Activated CD4-positive, alpha-beta T cell treated with anti-CD3 and anti-CD28 coated beads for 36 hours (primary cell): ENCODE measurements at places on chromosomes 4 and X.

DNA sequence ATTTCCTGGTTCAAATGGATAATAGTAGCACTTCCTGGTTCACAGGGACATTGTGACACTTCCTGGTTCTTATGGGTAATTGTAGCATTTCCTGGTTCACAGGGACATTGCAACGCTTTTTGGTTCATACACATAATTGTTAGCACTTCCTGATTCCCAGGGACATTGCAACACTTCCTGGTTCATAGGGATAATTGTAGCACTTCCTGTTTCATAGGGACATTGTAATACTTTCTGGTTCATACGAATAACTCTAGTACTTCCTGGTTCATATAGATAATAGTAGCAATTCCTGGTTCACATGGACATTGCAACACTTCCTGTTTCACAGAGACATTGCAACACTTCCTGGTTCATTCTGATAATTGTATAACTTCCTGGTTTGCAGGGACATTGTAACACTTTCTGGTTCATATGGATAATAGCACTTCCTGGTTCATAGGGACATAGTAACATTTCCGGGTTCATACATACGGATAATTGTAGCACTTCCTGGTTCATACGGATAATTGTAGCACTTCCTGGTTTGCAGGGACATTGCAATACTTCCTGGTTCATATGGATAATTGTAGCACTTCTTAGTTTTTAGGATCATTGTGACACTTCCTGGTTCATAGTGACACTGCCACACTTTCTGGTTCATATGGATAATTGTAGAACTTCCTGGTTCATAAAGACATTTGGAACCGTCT lies 61.6 kb upstream of the CD99 start:
- DNase-seq: no peak

DNA sequence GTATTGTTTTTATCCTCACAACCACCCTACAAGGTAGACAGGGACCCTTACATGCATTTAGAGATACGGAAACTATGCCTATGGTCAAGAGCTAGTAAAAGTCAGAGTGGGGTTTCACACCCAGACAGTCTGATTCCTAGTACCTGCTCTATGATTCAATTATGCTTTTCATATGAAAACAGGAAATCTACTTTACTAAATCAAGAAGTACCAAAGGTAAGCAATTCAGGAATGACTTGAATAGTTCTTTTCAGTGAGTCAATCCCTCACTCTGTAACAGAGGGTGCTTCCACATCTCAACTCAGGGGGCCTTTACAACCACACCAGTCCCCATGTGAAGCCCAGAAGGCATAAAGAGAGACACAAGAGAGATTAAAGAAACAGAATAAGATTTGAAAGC lies 191.4 kb downstream of the PPP3CA start:
- DNase-seq: peak; percentile 32

- no peak for DNase-seq
Measured at GRCh38 chr4:169098054-169098497, 88.0 kb upstream of the CBR4 start.

DNA sequence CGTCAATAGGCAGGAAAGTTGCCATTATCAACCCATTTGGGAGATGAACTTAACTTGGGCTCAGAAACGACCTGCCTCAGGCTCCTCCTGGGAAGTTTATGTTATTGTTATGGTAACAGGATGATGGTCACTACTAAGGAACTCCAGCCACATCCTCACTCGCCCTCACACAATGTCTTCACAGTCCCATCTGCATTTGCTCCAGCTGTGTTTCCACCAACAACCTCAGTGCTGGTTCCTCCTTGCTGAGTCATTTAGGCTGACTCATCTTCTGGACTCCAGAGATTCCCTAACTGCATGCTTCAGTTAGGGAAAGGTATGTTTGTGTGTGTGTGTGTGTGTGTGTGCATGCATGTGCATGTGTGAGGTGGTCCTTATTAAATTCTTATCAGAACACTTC lies 293.4 kb upstream of the BOD1L1 start:
- DNase-seq: no peak

DNA sequence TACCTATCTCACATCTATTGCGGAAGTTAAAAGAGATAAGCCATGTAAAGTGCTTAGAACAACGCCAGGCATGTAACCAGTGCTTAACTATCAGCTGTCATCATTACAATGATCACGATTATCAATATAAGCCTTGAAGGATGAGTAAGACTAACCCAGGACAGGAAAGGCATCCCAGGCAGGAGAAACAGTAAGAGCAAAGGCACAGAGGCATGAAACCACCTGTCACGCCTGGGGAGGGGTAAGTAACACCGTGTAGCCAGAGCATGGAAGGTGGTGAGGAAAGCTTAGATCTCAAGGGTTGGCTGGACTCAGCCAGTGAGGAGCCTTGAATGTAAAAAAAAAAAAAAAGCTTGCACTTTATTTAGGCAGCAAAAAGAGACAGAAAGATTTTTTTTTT lies 71.7 kb upstream of the NOCT start:
- no peak for DNase-seq

DNA sequence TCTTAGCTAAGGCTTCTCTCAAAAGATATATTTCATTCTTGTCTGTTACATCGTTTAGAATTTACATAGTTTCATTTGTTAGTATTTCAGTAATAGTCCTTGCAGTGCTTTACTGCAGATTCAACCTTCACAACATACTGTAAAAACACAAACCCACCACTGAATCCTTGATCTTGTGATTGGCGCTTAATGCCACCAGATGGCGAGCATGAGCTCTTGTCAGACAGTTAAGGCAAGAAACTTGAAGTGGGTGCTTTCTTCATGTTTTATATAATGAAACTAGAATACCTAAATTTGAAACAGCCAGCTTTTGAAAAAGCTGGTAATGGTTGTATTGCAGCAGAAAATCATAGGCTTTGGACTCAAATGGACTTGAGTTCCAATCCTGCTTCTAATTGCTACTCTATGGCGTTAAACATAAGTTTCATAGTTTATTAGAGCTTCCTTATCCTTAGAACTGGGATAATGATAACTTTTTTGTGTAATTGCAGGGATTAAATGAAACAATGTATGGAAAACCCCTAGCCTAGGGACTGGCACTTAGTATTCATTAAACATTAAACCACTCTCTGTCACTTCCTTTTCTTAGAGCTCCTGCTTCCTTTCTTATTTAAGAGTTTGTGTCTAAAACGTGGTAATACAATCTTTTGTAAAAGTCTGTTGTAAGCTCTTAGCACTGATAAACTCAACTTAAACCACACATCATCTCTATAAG lies 95.1 kb downstream of the USP9X start:
- DNase-seq: peak; percentile 63

GRCh38 chr4:723751-724530 lies 18.3 kb downstream of the PCGF3 start:
- DNase-seq: no peak

DNA sequence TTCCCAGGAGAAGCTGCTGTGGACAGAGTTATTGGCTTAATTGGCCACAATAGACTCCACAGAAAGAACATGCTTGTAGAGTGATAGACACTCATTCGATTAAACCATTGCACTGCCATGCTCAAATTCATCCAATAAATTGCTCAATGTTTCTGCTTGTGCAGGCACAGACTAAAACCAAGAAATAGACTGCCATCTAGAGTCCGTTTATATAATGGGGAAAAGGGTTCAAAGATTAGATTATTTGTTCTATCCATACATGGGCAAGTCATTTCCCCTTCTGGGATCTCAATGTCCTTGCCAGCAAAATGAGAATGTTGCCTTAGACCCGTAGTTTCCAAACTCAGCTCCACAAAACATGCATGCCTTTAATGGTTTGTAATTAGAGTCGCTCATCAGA lies 8.7 kb downstream of the SMIM10 start:
- no peak for DNase-seq

- no peak for DNase-seq
Measured at GRCh38 chr4:24988776-24989175, 42.0 kb downstream of the LGI2 start.

- no peak for DNase-seq
Measured at GRCh38 chr4:138188406-138189084, 53.6 kb downstream of the SLC7A11 start.

DNA sequence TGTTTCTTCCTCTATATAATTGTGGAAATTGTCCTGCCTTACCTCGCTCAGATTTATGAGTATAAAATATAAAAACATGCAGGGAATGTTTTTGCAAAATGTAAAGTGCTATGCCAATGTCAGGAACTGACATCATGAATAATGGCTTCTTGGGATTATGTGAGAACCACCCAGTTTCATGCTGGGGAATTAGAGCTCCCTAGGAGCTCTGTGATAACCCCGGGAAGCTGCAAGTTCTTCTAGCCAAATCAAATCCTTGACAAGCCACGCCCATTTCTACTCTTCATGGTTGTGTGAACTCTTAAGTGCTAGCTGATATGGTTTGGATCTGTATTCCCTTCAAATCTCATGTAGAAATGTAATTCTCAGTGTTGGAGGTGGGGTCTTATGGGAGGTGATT lies 85.9 kb upstream of the PAK3 start:
- no peak for DNase-seq

DNA sequence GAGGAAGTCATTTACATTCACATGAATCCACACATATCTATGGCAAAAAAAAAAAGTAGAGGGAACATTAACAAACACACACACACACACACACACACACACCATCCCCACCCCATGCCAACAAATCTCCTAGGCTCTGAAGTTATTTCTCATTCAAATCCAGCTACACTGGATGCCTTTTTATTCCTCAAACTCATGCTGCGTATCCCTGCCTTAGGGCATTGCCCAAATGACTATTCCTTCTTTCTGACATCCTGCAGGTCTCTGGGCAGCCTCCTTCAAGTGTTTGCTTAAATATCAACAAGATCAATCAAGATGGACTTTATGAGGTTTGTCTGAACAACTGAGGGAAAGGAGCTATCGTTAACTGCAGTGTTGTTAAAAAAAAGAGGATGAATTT lies 106.5 kb upstream of the FAM9A start:
- DNase-seq: no peak

GRCh38 chr4:832536-832935 lies 6.6 kb upstream of the CPLX1 start:
- no peak for DNase-seq

- peak; percentile 25 for DNase-seq
Measured at GRCh38 chrX:155216940-155217440, 730 bp downstream of the VBP1 start.

- DNase-seq: peak; percentile 90
Measured at GRCh38 chr4:113682730-113683537, 78.6 kb downstream of the CAMK2D start.

GRCh38 chrX:150897421-150898320 lies 797 bp downstream of the CD99L2 start:
- DNase-seq: peak; percentile 70

- no peak for DNase-seq
Measured at GRCh38 chr4:10671799-10672198, 12.8 kb downstream of the CLNK start.

DNA sequence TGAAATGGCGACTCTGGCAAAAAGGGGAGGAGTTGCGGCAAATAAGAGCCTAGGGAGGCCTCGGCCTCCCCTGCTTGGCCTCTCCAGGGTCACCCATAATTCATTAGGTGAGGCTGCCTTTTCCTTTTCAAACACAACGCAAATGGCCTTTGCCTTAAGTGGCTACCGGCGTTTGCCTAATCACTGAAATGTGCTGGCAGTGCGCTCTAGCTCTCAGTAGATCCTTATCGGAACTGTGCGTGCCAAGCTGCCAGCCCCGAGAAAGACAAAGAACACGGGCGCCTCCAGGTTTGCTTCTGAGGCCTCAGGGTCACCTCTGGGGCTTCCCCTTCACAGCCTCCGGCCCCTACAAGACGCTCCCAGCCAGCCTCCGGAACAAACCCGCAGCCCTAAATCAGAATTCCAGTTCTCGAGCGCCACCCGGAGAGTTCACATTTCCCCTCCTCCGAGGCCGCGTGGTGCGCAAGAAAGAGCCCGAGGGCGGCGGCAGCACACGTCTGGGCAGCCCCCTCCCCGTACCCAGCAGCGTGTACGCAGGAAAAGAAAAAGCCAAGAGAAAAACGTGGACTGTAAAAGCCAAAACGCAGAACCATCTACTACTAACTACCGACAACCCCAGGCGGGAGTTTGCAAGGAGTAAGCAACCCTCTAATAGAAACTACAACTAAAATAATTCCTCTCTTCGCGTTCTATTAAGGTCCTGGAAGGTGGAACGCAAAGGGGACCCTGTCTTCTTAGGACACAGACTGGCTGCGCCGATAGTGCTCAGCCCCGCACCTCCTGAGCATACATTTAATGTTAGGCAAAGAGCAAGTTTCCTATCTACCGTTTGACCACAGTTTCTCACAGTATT lies 76.5 kb upstream of the BCOR start:
- DNase-seq: peak; percentile 82

GRCh38 chr4:151324124-151324751 lies 1.2 kb downstream of the SH3D19 start:
- DNase-seq: no peak

- DNase-seq: no peak
Measured at GRCh38 chrX:118215346-118215745, 98.7 kb upstream of the KLHL13 start.

DNA sequence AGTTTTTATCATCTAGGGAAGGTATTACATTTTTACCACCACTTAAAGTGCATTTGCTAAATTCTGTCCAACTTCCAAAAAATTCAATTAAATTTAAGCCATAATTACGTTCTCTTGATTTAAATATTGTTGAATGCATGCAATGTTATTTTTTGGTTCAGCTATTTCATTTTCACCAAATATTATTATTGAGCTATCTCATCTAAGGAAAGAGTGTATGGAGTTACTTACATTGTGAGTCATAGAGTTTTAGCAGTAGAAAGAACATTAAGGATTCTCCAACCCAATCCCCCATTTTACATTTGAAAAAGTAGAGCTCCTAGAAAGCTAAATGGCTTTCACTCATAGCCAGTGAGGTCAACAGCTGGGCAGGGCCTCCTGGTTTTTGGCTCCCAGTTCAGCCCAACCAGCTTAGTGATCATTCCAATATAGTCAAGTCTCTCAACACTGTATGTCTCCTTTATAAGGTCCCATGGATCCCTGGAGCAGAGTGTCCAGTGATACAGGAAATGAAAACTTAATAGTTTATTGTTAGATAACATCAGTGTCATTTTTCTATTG lies 60.5 kb downstream of the NDNF start:
- no peak for DNase-seq

DNA sequence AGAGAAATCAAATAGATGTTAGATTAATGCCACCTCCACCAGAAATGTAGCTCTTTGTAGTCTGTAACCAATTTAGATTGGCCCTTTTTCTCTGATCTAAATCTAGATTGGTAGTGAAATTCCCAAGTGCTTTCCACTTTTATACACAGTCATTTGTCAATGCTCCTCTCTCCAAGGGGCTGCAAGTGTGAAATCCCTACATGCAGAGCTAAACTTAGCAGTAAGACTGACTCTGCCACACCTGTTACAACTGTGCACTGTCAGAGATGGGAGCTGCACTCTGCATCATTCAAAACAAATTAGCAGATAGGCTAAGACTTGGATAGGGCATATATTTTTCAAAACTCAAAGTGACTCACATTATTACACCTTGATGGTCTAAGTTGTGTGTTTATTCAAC lies 9.1 kb downstream of the SERTM2 start:
- no peak for DNase-seq

DNA sequence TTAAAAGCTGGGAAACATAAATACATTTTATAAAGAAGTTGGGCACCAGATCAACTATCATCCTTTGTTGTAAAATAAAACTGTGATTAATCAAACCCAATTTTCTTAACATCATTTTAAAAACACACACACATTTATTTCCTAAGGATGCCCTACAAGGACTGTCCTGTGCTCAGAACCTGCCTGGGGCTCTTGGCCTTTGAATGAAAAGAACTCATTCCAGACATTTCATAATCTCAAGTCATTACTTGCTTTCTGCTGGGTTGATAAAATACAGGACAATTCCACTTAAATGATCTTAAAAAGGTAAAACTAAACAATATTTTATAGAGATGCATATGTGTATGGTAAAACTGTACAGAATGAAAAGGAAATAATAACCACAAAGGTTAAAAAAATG lies 2.8 kb downstream of the SH3D19 start:
- DNase-seq: no peak
